ENCODE measurements at places on chromosomes 3 and 15.

GRCh38 chr3:41477399-41478014 lies 278.2 kb downstream of the CTNNB1 start:
- DNase-seq, result no peak

GRCh38 chr3:121529308-121529707 lies 16.5 kb downstream of the POLQ start:
- no peak for DNase-seq

DNA sequence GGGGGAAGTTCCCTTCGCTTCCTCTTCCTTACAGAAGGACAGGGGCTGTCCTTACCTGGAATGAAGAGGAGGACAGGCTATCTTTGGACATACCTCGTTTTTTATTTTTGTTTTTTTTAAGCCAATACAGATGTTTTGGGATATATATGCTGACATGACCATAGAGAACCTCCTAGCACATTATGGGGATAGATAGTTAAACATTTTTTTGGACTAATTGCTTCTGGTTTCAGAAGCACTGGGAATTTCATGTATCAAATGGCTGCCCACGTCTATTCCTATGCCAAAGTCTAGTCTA lies 238.2 kb upstream of the BHLHE40 start:
- no peak for DNase-seq

- no peak for DNase-seq
Observed at GRCh38 chr3:183385698-183386613, 42.5 kb downstream of the MCF2L2 start.

DNA sequence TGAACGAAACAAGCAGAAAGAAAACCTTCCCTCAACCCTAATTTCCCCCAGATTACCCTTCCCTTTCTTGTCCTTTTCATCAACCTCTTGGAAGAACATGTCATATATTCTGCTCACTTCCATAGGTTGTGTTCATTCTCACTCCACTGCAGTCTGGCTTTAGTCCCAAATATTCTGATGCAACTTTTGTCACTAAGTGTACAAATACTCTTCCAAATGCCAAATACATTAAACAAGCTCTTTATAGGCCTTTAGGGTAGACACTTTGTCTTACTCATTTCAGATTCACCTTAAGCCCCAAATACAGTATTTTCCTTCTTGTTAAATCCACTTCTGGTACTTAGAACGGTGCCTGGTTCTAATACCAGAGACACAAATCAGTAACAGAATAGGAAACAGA lies 406.5 kb upstream of the CDIN1 start:
- no peak for DNase-seq

DNA sequence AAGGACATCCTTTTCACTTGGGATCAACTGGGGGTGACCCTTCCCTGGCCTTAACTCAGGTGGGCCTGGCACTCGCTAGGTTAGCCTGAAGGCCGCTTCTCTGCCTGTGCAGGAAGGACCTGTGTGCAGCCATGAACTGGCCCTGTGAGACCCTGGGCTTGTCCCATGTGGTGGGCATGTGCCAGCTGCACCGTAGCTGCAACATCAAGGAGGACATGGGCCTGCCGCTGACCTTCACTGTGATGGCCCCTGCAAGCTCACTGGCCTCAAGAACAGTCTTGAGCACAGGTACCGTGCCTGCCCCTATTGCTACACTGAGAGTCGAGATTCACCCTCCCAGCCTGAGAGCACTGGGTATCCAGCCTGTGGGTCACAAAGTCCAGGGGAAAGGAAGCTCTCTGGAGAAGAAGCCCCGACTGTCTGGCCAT lies 43.0 kb downstream of the SAXO2 start:
- no peak for DNase-seq

- no peak for DNase-seq
Observed at GRCh38 chr3:188310270-188310710, 156.3 kb downstream of the LPP start.

- DNase-seq, result no peak
Observed at GRCh38 chr15:99578809-99579208, 13.0 kb downstream of the MEF2A start.

DNA sequence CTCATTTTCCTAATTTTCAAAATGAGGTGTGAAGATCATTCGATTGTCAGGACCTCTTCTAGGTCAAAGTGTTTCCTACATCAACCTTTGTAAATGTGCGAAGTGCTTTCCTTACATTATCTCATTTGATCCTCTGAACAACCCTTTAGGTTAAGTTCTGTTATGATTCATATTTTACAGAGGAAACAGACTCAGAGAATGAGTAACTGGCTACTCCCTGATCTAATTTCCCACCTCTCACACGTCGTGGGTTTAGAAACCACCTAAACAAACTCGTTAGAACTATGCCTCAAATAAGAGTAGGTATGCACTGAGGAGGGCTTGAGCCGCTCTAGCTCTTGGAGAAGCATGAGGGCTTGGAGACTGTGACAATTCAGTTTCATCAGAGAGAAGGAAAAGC lies 148.6 kb downstream of the CD47 start:
- DNase-seq, result no peak

DNA sequence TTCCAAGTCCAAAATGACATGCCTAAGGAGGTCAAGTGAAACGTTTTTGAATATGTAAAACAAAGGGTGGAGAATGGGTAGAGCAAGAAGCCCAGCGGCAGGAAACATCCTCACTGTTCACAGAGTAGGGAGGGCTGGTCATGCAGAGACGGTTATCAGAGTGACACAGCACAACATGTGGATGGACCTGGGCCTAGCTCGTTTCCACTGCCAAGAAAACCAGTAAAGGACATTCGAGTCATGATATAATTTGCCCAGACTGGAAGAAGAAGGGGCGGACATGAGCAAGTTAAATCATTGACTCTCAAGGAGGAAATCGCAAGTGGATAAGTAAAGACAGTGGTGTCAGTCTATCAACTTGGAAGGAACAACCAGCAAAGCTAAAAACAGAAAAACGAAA lies 89.3 kb downstream of the LRIG1 start:
- DNase-seq, result no peak

- no peak for DNase-seq
Observed at GRCh38 chr15:68352401-68353062, 75.0 kb downstream of the FEM1B start.

GRCh38 chr15:88624156-88624970 lies 3.2 kb downstream of the AEN start:
- DNase-seq, result no peak

DNA sequence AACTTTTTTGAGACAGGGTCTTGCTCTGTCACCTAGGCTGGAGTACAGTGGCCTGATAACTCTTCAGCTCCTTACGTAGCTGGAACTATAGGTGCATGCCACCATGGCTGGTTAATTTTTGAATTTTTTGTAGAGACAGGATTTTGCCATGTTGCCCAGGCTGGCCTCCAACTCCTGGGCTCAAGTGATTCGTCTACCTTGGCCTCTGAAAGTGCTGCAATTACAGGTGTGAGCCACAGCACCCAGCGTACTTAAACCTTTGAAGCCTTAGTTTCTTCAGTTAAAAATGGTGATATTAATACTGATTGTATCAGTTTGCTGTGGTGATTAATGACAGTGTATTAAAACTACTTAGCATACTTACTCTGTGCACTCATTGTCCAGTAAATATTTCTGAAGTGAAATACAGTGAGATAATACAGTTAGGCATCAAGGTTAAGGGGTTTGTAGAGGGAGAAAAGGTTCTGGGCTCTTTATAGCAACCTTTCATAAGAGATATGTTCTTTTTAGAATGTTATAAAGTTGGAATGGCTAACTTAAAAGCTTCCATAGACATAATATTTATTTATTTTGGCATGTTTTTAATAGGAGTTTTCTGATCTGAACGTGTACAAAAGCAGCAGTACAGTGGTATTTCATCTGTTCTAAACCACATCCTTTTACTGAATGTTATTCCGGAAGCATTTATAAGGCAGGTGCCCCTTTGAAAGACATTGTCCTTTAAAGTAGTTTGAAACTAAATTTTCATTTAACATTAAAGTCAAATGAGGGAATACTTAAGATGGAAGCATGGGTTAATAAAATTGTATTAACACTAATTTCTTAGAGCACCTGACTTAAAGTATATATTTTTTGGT lies 23.6 kb downstream of the NCK1 start:
- DNase-seq, result no peak

DNA sequence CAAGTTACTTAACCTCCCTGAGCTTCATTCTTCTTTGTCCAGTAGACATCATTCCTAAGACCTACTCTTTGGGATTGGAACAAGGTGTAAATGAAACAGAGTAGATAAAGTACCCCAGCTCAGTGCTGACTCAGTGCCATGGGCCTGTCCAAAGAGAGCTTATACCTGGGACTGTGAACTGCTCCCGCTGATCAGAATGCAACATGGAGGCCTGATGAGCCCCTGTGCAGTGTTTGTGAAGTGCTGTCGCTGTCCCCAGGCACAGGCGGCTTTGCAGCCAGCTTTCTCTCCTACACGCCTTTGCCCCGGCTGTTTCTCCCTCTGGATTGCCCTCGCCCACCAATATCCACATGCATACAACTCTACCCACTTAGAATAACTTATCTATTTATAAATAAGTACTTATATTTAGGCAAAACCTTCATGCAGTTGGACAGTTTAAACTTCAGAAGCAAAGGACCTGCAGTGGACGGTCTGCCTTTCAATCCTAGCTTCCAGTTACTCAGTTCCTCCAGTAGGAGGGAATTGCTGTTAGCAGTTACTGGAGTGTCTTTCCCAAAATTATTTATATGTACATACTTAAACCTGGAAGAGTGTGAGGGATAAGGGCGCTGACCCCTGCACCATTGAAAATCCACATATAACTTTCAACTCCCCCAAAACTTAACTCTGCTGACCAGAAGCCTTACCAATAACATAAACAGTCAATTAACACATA lies 80.0 kb downstream of the CORO2B start:
- no peak for DNase-seq

DNA sequence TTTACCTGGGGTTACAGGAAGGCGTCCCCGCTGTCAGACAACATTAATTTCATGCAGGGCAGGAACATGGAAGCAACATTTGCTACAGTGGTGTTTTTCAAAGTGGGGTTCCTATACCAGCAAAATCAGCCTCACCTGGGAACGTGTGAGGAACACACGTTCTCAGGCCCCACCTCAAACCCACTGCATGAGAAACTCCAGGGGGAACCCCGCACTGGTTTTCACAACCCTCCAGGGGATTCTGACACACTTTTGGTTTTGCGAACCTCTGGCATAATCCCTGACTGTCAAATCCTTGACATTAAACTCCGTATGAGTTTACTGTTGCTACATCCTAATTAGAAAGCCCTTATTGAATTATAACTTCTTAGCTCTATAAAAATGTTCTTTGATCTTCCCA lies 127.7 kb downstream of the LRRK1 start:
- no peak for DNase-seq

DNA sequence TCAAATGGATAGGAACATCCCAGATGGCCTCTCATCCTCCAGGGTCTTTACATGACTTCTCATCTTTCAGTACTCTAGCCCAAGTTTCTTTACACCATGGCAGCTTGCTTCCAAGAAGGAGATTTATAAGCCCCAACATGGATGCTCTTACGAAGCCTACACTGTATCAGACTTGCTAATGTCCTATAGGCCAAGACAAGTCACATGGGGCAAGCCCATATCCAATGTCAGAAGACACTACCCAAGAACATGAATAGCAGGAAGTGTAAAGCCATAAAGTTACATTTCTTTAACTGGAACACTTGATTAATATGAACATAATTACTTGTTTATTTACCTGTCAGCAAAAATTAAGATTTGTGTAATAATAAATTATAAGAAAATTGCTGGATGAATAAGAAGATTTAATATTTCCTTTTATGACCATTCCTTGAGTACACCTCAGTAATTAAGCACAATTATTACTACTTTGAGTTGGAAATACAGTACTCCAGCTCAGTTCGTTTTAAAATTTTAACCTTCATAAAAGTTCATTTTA lies 5.1 kb downstream of the SPESP1 start:
- DNase-seq, result no peak

DNA sequence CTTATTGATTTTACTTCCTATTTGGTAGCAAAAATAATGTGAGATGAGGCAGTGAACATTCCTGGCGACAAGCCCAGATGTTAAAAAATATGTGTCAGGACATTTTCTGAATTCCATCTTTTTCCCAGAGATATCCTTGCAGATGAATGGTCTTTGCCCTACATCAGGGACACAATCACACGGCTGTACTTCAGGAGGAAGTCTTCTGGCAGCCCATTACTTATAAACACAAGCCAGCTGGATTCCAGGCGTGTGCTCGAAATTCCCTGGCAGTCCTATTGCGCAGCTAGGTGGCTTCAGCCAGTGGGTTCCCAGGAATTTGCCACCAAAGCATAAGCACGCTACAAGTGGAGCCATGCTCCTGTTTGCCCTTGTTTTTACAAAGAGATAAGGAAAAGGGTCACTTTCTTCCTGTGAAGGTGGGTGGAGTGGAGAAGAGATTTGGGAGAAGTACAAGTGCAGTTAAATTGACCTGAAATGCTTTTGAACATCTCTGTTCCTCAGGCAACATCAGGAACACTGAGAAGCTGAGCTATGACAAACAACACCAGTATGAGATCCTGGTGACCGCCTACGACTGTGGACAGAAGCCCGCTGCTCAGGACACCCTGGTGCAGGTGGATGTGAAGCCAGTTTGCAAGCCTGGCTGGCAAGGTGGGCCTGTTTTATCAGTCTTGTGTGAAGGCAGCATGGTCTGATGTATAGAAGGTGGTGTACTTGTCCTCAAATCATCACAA lies 257.1 kb upstream of the TRIM42 start:
- DNase-seq, result no peak

GRCh38 chr3:121663171-121663847 lies 2.6 kb upstream of the HCLS1 start:
- no peak for DNase-seq

GRCh38 chr3:61936344-61936937 lies 375.1 kb downstream of the PTPRG start:
- no peak for DNase-seq

- no peak for DNase-seq
Observed at GRCh38 chr15:37135225-37135624, 34.9 kb upstream of the MEIS2 start.

GRCh38 chr3:58214484-58215316 lies 3.9 kb upstream of the DNASE1L3 start:
- DNase-seq, result no peak

DNA sequence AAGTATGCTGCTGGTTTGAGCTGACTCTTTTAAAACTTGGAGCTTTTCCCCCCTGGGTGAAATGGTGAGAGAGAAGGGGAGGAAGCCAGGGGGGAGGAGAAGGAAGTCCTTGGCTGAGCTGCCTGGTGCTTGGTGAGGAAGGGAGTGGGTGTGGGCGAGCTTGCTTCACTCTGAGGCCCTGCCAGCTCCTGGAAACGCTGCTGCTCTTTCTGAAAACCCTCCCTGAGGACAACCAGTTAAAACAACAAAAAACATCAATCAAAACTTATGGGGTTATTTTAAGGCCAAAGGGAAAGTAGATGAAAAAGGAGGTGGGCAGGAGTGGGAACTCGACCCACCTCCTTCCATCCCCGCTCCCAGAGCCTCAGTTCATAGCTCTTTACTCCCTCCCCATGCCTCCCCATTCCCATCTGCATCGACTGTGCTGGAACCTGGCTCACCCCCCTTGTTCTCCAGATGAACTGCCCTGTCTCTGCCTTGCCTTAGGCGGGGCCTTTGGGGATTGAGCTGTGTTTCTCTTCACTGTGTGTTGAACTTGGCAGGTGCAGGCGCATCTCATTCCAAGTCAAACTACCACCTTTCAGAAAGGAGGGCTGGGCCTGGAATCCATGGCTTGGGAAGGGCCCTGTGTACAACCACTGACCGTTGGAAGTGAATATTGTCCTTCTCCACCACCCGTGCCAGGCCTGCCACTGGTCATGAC lies 166.1 kb downstream of the ZNF621 start:
- DNase-seq, result peak; percentile 0

Measured in esophagus squamous epithelium (tissue), 5 donors.